ENCODE measurements at places on chromosomes 2 and 18.

DNA sequence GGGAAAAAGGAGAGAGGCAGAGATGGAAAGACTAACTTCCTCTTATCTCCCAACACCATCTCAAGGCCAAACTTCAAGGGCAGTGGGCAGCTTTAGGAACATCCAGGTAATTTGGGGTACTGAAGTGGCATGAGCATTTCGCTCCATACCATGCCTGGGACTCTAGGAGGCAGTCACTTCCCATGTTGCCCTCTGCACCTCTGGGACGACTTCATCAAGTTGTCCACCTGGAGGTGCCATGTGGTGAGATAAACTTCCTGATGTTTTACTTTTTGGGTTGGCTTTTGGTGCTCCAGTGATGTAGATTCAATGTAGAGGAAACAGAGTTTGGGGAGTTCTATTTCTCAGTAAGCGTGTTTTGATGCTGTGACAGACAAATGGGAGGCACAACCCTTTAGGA, 56.3 kb upstream of the UPP2 start:
- no peak overlapping the region for H3K27ac ChIP-seq
- H3K36me3 ChIP-seq = no peaks in the 10 kb centered on the region
- peaks cover 15% of the 10 kb centered on the region for H3K4me1 ChIP-seq
- H3K4me3 ChIP-seq = no peak overlapping the region
- H3K27me3 ChIP-seq = no peaks in the 10 kb centered on the region

DNA sequence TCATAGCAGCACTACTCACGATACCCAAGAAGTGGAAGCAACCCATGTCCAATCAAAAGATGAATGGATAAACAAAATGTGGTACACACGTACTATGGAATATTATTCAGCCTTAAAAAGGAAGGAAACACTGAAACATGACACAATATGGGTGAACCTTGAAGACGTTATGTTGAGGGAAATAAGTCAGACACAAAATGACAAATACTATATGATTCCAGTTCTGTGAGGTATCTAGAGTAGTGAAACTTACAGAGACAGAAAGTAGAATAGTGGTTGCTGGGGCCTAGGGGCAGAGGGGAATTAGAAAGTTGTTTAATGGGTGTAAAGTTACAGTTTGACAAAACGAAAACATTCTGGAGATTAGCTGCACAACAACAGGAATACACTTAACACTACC, 24.7 kb downstream of the TLK1 start:
- H3K27ac ChIP-seq = no peak overlapping the region
- no peaks in the 10 kb centered on the region for H3K36me3 ChIP-seq
- H3K27me3 ChIP-seq = no peaks in the 10 kb centered on the region
- no peak overlapping the region for H3K4me3 ChIP-seq

DNA sequence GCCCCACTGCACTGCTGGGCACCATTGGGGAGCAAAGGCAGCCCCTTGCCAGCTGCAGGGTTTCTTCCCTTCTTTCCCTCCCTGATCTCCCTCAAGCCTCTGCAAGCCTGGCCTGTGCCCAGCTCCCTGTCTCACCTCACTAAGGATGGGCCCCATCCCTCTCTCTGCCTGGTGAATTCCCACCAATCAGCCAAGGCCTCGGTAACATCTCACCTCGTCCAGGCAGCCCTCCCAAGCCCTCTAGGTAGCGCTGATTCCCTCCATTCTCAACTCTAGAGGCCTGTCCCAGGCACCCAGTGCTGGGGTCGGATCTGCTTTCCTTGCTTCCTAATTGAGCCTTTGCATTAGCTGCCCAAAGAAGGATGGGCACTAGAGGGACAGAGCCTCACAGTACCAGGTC, 63.0 kb downstream of the CELF4 start:
- no peaks in the 10 kb centered on the region for H3K36me3 ChIP-seq
- no peak for DNase-seq
- H3K27ac ChIP-seq = no peak overlapping the region
- peaks cover 34% of the 10 kb centered on the region for H3K27me3 ChIP-seq
- no peaks in the 10 kb centered on the region for H3K4me1 ChIP-seq

DNA sequence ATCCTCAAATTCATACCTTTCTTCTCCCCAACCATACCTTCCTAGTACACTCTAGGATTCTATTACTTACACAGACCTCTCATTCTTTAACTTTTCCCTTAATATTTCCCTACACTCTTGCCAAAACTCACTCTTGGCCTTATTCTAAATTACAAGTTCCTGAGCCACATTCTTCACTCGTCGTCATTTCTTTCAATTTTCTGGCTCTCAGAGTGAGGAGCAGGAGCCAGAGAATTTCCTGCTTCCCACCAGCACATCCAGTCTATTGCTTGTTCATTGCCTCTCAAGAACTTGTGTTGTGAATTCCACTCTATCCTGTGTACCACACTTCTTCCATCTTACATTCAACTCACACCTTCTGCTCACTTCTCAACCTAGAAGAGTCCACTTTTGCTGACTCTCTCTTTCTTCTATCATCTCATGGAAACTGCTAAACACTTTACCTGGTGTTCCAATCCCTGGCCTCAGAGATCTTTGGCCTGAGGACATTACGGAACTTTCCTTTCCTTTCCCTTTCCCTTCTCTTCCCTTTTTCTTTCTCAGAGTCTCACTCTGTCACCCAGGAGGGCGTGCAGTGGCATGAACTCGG, 171.6 kb downstream of the PLCL1 start:
- no peaks in the 10 kb centered on the region for H3K36me3 ChIP-seq
- no peaks in the 10 kb centered on the region for H3K4me1 ChIP-seq
- H3K27ac ChIP-seq = no peak overlapping the region
- H3K4me3 ChIP-seq = no peak overlapping the region
- no peak for DNase-seq

DNA sequence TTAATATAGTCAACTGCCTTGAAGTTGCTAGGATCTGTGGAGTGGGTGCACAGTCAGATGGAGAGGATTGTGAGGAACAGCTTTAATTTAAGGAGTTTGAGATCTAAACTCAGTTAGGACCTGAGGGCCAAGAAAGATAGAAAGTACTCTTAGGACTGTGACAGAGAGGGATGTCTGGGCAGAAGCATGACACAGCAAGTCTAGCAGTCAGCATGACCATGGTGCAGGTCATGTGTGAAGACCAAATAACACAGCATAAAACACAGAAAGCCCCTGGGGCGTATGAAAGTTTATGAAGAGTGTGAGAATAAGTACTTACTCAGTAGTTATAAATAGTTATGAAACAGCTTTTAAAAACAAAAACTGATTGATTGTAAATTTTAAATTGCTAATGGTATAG, 107.2 kb downstream of the GALNT1 start:
- no peak overlapping the region for H3K27ac ChIP-seq
- no peaks in the 10 kb centered on the region for H3K4me1 ChIP-seq
- H3K27me3 ChIP-seq = no peaks in the 10 kb centered on the region

DNA sequence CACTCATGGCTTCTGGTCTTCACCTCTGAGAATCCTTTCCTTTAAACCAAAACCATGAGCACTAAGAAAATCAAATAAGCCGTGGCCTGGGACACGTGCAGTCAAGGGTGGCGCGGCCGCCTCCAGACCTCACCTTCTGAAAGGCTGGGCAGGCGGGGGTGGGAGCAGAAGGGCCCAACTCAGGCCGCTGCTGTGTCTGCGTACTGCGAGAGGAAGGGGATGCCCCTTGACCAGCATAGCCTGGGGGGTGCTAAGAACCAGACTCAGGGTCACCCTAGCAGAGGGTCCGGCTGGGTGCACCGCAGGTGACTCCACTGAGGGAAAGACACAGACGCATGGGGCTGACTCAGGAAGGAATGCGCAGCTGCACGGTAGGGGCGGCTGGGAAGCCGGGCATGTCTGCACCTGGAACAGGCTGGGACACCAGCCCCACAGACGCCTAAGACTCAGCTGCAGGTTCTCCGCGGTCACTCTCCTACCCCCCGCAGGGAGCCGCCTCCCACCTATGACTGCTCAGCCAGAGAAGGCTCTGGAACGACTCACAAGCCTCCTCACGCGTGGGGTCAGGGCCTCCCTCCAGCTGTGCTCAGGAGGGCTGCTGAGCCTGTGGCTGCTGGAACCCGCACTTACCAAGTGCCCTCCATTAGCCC, 432.4 kb upstream of the MYT1L start:
- no peaks in the 10 kb centered on the region for H3K36me3 ChIP-seq
- DNase-seq = no peak
- H3K4me3 ChIP-seq = no peak overlapping the region

GRCh38 chr2:228657807-228658402, 476.4 kb upstream of the SPHKAP start:
- no peaks in the 10 kb centered on the region for H3K4me1 ChIP-seq
- no peak overlapping the region for H3K4me3 ChIP-seq
- no peak for DNase-seq
- no peaks in the 10 kb centered on the region for H3K27me3 ChIP-seq

- H3K27me3 ChIP-seq = no peaks in the 10 kb centered on the region
- H3K4me1 ChIP-seq = no peaks in the 10 kb centered on the region
- no peak overlapping the region for H3K27ac ChIP-seq
- no peak overlapping the region for H3K4me3 ChIP-seq
- H3K36me3 ChIP-seq = no peaks in the 10 kb centered on the region
Measured at GRCh38 chr2:45390861-45391260, 220.2 kb downstream of the SRBD1 start.

DNA sequence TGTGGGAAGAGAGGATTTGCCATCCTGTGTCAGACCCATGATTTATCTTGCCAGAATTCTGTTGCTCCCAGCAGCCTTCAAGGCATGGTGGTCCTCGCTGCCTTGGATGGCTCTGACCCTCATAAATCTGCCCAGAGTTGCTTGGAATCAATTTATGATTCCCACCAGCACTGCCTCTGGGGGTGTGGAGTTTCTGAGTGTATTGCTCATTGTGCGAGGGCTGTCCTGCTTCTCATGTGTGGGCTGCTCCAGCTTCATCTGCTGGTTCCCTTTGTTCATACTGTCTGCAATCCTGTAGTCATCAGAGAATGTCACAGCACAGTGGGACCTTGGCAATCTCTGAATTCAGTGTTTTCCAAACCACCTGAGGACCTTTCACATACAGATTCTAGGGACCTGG, 139.8 kb downstream of the CLIP4 start:
- peaks cover 14% of the 10 kb centered on the region for H3K27me3 ChIP-seq
- H3K4me1 ChIP-seq = no peaks in the 10 kb centered on the region
- H3K27ac ChIP-seq = no peak overlapping the region
- no peak for DNase-seq
- no peaks in the 10 kb centered on the region for H3K36me3 ChIP-seq
- no peak overlapping the region for H3K4me3 ChIP-seq

GRCh38 chr2:43905371-43905803, 66.6 kb downstream of the ABCG8 start:
- H3K27me3 ChIP-seq = no peaks in the 10 kb centered on the region
- DNase-seq = no peak
- no peaks in the 10 kb centered on the region for H3K4me1 ChIP-seq
- no peak overlapping the region for H3K27ac ChIP-seq
- no peaks in the 10 kb centered on the region for H3K36me3 ChIP-seq
- no peak overlapping the region for H3K4me3 ChIP-seq

- no peaks in the 10 kb centered on the region for H3K36me3 ChIP-seq
- no peaks in the 10 kb centered on the region for H3K4me1 ChIP-seq
- H3K4me3 ChIP-seq = no peak overlapping the region
- DNase-seq = no peak
- no peak overlapping the region for H3K27ac ChIP-seq
- no peaks in the 10 kb centered on the region for H3K27me3 ChIP-seq
Measured at GRCh38 chr2:75807992-75808391, 97.3 kb upstream of the GCFC2 start.

GRCh38 chr2:159202568-159203071, 83.9 kb downstream of the WDSUB1 start:
- peaks cover 14% of the 10 kb centered on the region for H3K4me1 ChIP-seq
- H3K4me3 ChIP-seq = no peak overlapping the region
- no peaks in the 10 kb centered on the region for H3K36me3 ChIP-seq
- DNase-seq = no peak

GRCh38 chr2:26770986-26771586, 7.0 kb downstream of the SLC35F6 start:
- no peak overlapping the region for H3K4me3 ChIP-seq
- H3K36me3 ChIP-seq = peaks cover 19% of the 10 kb centered on the region
- no peaks in the 10 kb centered on the region for H3K27me3 ChIP-seq
- no peak overlapping the region for H3K27ac ChIP-seq

DNA sequence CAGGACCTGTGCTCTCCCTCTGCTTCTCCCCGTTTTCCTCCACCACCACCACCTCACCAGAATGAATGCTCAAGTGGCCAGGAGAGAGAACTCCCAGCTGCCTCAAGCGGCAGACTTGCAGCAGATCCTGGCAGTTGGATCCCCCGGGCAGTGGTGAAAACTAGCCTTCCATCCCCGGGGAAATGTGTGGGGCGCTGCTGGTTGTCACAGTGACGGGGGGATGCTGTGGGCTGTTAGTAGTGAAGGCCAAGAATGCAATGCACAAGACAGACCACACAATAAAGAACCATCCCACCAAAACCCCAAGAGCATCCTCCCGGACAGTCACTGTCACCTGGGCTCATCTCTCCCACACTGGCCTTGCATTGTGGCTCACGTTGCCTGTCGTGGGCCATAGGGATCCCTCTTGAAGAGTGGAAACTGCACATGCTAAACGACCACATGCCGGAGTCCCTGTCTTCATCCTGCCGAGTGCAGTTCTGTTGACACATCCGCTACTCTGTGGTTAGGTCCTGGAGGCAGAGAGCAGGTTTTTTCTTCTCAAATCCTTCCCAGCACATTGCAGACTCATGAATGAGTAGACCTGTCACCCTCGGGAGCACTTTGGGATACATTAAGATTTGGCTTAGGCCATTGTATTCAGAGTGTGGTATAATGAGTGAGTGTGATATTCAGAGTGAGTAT, 13.5 kb downstream of the SPATA3 start:
- no peaks in the 10 kb centered on the region for H3K4me1 ChIP-seq
- no peak overlapping the region for H3K4me3 ChIP-seq
- no peak overlapping the region for H3K27ac ChIP-seq
- no peak for DNase-seq
- H3K36me3 ChIP-seq = no peaks in the 10 kb centered on the region

DNA sequence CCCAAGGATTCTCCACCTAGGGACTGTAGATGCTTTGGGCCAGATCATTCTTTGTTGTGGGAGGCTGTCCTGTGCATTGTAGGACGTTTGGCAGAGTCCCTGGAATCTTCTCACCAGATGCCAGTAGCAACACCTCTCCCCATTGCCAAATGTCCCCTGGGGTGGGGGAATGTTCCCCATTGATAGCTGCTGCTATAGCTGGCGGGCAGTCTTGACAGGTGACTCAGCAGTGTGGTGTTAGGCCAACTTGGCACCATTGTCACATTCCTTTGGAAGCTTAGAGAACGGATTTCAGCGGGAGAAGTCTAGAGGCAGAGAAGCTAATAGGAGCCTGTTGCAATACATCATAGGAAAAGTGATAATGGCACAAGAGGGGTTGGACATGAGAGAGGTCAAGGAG, 495.7 kb upstream of the SMIM21 start:
- no peak for DNase-seq
- H3K4me1 ChIP-seq = no peaks in the 10 kb centered on the region
- H3K27ac ChIP-seq = no peak overlapping the region
- H3K4me3 ChIP-seq = no peak overlapping the region
- H3K36me3 ChIP-seq = no peaks in the 10 kb centered on the region
- H3K27me3 ChIP-seq = no peaks in the 10 kb centered on the region

GRCh38 chr2:196099916-196100315, 31.3 kb upstream of the DNAH7 start:
- no peaks in the 10 kb centered on the region for H3K27me3 ChIP-seq
- H3K4me3 ChIP-seq = no peak overlapping the region
- H3K4me1 ChIP-seq = no peaks in the 10 kb centered on the region
- DNase-seq = no peak
- H3K36me3 ChIP-seq = no peaks in the 10 kb centered on the region

GRCh38 chr2:40251137-40251536, 200.8 kb downstream of the SLC8A1 start:
- no peak for DNase-seq
- no peak overlapping the region for H3K27ac ChIP-seq
- H3K36me3 ChIP-seq = no peaks in the 10 kb centered on the region
- no peaks in the 10 kb centered on the region for H3K4me1 ChIP-seq

Measured in T-cell (primary cell).